ENCODE measurements at places on chromosomes 6 and 20. TPM values are rescaled to one million over a fixed set of nuclear protein-coding genes. Genes with fewer than 3 reads are reported as not detected.

Gene MACROD2
- 10.7 TPM for total RNA-seq

Gene NR2E1
- not detected for total RNA-seq

DNA sequence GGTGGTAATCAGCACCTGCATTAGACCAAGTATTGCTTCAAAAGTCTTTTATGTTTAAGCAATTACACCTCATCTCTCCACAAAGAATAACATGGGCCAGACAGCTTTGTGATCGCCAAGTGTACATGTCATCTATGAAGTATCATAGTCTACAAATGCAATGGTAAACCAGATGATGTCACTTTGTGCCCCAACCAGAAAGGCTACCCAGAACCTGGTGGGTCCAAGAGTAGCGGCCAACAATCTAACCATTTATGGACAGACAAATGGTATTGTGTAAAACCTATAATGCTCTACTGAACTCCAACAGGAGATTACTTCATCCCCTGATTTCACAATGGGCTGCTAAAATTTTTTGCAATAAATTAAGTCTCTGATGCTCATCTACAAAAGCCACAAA, 295.9 kb downstream of the GMDS start:
- ATAC-seq: no peak

DNA sequence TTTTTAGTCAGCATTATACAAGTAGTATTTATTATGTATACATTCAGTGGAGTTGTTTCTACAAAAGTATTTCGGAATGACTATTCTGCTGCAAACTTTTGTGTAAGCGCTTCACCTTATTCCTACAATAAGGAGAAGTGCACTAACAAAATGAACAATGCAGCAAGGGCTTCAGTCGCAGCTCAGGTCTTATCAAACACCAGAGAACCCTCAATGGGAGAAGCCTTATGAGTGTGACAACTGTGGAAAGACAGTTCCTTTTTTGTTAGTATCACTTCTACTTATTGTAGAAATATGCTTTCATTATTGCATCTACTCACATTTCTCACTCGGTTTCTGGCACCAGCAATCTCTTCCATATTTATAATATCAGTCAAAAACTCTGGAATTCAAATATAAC, 18.8 kb downstream of the ZKSCAN3 start:
- no peak for ATAC-seq

GRCh38 chr20:14337400-14338171, at the start of gene FLRT3:
TSS of gene FLRT3 (minus strand) at chr20:14337612. CDS start at chr20:14327506, 10,106 bp downstream.
- peak; percentile 95 for ATAC-seq

- ATAC-seq: no peak
Measured at GRCh38 chr6:158715330-158716311, 65.8 kb downstream of the SYTL3 start.

- no peak for ATAC-seq
Measured at GRCh38 chr20:39245685-39246311, 283.7 kb downstream of the DHX35 start.

All from gastroesophageal sphincter (tissue), 4 donors.